ENCODE measurements at places on chromosomes 4 and X. TPM values are rescaled to one million over a fixed set of nuclear protein-coding genes. Genes with fewer than 3 reads are reported as not detected.

DNA sequence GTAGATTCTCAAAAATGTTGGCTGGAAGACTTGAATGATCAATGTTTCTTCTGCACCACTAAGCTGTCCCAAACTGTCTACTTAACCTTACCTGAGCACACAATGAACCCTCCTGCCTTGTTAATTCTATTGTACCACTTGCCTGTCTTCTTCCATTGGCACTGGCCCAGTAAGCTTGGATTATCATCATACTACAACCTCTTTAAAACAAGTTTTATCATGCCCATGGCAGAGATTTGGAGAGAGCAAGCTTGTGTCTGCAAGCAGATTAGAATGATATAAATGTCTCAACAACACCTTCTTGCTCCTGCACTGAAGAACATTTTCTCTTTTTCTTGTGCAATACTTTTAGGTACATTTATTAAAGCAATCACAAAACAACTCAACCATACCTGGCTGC lies 74.0 kb upstream of the VMA21 start:
- DNase-seq, result no peak
- no peak overlapping the region for H3K27ac ChIP-seq
- H3K36me3 ChIP-seq, result no peaks in the 10 kb centered on the region
- H3K4me3 ChIP-seq, result no peak overlapping the region
- no peaks in the 10 kb centered on the region for H3K4me1 ChIP-seq

DNA sequence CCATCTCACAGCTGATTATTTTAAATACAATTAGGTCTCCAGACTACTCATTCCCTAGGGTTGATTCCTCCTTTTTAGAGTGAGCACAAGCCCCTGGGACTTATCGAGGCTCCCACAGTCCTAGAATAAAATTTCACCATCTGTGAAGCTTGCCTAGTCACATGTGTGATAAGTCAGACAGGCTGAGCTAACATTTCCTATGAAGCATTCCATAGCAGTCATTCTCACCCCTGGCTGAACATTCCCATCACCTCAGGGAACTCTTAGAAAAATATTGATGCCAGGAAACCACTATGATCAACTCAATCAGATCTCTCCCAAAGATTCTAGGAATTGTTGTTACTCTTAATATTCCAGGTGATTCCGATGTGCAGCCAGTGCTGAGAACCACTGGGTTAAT lies 37.7 kb downstream of the ARHGEF9 start:
- peak overlapping the region; percentile 74 for H3K4me3 ChIP-seq
- H3K27ac ChIP-seq, result peak overlapping the region; percentile 29
- no peak for DNase-seq
- peaks cover 4% of the 10 kb centered on the region for H3K27me3 ChIP-seq
- H3K4me1 ChIP-seq, result peaks cover 58% of the 10 kb centered on the region

GRCh38 chr4:127145006-127145540 lies 487.7 kb upstream of the INTU start:
- no peak overlapping the region for H3K4me3 ChIP-seq
- DNase-seq, result peak; percentile 19
- H3K4me1 ChIP-seq, result peaks cover 11% of the 10 kb centered on the region
- no peak overlapping the region for H3K27ac ChIP-seq

DNA sequence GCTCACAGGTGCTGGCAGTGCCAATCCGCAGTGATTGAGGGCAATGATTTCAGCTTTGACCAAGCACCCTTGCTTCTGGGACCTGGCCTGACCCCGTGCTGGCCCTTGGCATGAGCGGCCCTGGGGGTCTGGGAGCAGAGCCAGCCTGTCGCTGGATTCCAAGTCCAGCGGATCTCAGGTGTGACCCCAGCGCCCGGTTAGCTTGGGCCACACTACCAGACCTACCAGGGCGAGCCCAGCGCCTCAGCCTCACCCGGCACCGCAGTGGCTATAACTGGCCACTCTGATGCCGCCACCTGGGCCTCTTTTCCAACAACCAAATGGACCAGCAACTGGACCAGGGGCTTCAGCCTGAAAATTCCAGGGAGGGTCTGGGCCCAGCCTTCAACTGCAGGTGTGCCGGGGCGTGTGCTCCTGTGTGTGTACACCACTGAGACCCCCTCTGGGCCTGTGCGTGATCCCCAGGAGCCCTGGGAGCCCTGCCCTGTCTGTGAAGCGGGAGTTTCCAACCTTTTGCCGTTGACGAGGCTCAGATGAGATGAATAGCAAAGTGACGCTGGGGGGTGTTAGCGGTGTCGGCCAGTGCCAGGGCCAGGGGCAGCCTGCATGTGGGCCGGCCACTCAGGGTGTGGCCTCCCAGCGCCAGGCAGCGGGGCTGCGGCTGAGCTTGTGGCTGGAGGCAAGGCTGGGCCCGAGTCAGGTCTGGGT lies 658 bp downstream of the SH3TC1 start:
- DNase-seq, result no peak
- peaks cover 6% of the 10 kb centered on the region for H3K27me3 ChIP-seq
- H3K4me1 ChIP-seq, result peaks cover 13% of the 10 kb centered on the region
- H3K4me3 ChIP-seq, result no peak overlapping the region
- peak overlapping the region; percentile 72 for H3K27ac ChIP-seq
- no peaks in the 10 kb centered on the region for H3K36me3 ChIP-seq

DNA sequence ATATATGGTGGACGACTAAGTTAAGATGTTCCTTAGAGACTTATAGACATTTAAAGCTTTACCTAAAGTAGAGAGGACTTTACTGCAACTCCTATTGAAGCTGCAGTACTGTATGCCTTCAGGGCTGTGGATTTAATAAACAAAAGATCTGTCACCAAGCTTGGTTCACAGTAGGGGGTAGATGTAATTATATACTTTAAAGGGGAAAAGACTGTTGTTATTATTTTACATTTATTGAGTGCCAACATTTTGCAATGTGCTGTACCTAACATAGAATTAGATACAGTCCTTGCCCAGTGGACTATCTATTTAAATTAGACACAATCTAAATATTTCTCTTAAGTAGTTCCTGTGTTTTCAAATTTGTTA lies 67.2 kb downstream of the SLIT2 start:
- H3K27me3 ChIP-seq, result no peaks in the 10 kb centered on the region
- H3K4me3 ChIP-seq, result no peak overlapping the region
- no peaks in the 10 kb centered on the region for H3K36me3 ChIP-seq
- H3K4me1 ChIP-seq, result peaks cover 24% of the 10 kb centered on the region
- H3K27ac ChIP-seq, result no peak overlapping the region

- no peaks in the 10 kb centered on the region for H3K4me1 ChIP-seq
- DNase-seq, result no peak
- no peaks in the 10 kb centered on the region for H3K27me3 ChIP-seq
Observed at GRCh38 chrX:151688695-151689094, 6.6 kb upstream of the PRRG3 start.

DNA sequence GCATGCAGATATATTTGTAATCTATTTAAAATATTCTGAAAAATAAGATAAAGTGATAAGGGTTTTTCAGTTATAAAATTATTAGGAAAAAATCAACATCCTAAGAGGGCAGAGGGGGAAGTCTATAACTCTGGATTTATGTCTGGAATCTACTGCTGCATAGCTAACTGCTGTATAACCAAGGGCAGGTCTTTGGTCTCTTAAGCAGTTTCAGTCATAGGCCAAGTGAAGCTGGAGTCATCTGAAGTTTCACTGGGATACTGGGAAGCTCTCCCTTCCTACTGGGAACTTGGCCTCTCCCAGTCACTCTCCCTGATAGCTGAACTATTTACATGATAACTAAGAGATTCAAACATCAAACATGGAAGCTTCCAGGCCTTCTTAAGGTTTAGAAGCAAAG lies 1409.9 kb upstream of the PCDH7 start:
- H3K4me1 ChIP-seq, result no peaks in the 10 kb centered on the region
- no peak for DNase-seq
- no peak overlapping the region for H3K4me3 ChIP-seq
- no peak overlapping the region for H3K27ac ChIP-seq
- H3K27me3 ChIP-seq, result peaks cover 3% of the 10 kb centered on the region

DNA sequence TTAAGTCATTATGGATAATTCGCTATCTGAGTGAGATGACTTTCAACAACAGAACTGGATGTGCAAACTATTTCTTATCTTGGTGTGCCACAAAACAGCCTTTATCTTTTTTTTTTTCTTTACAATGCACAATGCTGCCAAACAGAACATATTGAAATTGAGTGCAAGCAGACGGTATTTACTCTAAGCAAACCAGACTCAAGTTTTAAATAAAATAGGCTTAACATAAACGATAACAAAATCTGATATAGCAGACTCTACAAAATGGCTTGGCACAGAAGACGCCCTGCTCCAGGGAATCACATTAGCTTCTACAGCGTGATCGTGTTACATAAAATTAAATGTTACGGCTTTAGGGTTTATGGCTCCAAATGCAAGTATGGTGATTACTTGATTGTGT lies 9.6 kb upstream of the STK32B start:
- no peaks in the 10 kb centered on the region for H3K4me1 ChIP-seq
- H3K27me3 ChIP-seq, result peaks cover 5% of the 10 kb centered on the region
- no peak for DNase-seq

DNA sequence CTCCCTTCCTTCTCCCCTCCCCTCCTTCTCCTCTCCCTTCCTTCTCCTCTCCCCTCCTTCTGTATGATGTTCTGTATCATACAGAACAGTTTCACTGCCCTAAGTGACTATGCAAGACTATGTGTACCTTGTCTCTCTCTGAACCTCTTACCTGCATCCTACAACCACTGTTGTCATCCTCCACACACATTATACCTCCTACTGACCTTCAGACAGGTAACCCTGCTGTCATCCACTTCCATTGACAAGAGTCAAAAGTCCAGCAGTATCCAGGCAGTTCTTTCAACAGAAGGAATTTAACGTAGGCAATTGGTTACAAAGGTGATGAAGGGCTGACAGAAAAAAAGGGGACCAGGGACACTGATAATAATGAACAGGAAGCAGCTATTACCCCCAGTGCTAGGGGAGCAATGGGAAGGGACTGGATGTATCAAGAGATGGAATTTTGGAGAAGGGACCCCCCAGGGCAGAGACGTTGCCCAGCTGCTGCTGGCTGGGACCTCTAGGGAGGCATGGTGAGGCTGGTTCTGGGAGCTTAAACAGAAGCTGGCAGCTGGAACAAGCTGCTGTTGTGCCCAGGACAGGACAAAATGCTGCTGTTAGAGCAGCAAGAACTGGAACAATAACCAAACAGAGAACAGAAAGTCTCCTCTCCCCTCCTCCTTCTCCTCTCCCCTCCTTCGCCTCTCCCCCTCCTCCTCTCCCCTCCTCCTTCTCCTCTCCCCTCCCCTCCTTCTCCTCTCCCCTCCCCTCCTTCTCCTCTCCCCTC lies 84.7 kb downstream of the DCTD start:
- DNase-seq, result no peak
- H3K27me3 ChIP-seq, result peaks cover 12% of the 10 kb centered on the region
- no peak overlapping the region for H3K4me3 ChIP-seq
- H3K27ac ChIP-seq, result peak overlapping the region; percentile 68
- H3K36me3 ChIP-seq, result peaks cover 12% of the 10 kb centered on the region

GRCh38 chrX:151513472-151513871 lies 50.0 kb upstream of the PASD1 start:
- H3K36me3 ChIP-seq, result peaks cover 4% of the 10 kb centered on the region
- H3K4me1 ChIP-seq, result peaks cover 19% of the 10 kb centered on the region
- H3K27ac ChIP-seq, result no peak overlapping the region

GRCh38 chr4:23266401-23266800 lies 573.7 kb downstream of the GBA3 start:
- H3K4me1 ChIP-seq, result no peaks in the 10 kb centered on the region
- no peak overlapping the region for H3K27ac ChIP-seq
- no peak overlapping the region for H3K4me3 ChIP-seq
- H3K36me3 ChIP-seq, result no peaks in the 10 kb centered on the region
- DNase-seq, result no peak

DNA sequence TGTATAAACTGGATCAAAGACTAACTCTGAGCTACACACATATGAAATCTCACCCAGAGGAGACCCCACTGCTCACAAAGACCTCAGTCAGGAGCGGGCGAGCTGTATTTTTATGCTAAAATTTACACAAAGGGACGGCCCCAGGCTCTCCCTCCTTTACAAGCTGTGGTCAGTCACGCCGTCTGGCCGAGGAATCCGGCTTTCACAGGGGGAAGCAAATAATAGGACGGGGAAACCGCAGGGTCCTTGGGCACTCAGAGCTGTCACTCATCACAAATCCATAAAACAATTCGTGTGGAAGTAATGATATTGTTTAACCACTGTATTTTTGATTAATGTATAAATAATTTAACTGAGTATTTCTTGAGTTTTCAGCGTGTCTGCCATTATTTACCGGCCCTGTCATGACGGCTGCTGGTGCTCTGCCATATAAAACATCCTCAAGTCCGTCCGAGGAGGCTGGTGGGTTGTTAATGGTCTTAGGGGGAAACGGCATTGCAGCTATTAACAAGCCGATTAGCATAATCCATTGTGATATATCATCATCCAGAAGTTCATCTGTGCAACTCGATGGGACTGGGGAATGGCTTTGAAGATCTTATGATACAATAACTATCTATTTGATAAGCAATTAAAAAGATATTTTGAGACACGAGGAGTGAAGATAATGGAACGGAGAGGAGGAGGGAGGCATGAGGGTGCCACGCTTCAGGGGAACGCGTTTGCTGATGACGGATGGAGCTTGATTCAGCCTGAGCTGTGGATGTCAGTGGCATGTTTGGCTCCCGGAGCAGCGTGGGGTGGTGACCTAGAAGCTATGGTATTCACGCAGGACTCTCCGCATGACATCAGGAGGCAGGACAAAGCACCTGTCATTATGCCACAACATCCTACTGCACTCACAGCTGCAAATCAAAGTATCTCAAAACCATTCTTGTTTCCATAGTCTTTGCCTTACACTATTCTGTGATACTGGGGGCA lies 150.9 kb downstream of the SHOX start:
- peak overlapping the region; percentile 80 for H3K27ac ChIP-seq
- peaks cover 10% of the 10 kb centered on the region for H3K4me1 ChIP-seq
- DNase-seq, result no peak
- H3K27me3 ChIP-seq, result peaks cover 3% of the 10 kb centered on the region
- no peaks in the 10 kb centered on the region for H3K36me3 ChIP-seq

IQCM gene
- total RNA-seq, result not detected

SYN1 gene
- total RNA-seq, result 34.2 TPM

CXXC4 gene
- total RNA-seq, result 21.8 TPM

LRCH2 gene
- total RNA-seq, result 24.2 TPM

CSN1S1 gene
- total RNA-seq, result not detected

All from glutamatergic neuron (in vitro differentiated cells).